ENCODE measurements at places on chromosomes 7 and 10. TPM values are rescaled to one million over a fixed set of nuclear protein-coding genes. Genes with fewer than 3 reads are reported as not detected.

- no peaks in the 10 kb centered on the region for H3K27me3 ChIP-seq
- no peak overlapping the region for H3K4me3 ChIP-seq
- DNase-seq = no peak
- H3K27ac ChIP-seq = no peak overlapping the region
- H3K4me1 ChIP-seq = no peaks in the 10 kb centered on the region
Measured at GRCh38 chr7:151379534-151380198, 30.2 kb downstream of the WDR86 start.

DNA sequence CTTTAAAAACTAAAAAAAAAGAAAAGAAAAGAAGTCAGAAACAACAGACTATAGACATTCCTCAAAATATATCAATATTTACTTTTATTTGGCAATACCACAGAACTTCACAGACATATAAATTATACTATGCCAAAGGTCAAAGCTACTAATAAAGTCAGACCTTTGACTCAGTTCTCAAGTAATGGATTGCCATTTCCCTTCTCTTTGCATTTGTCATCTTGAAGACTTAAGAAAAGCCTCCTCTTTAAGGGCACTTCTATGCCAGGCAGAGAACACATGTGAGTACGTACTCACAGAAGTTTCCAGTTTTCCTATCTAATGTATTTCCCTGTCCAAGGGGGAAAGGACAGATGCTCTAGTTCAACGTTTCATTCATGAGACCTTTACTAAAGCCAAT is 37.6 kb downstream of the TNPO3 start:
- H3K36me3 ChIP-seq = no peaks in the 10 kb centered on the region
- H3K27ac ChIP-seq = no peak overlapping the region
- H3K4me1 ChIP-seq = no peaks in the 10 kb centered on the region
- no peaks in the 10 kb centered on the region for H3K27me3 ChIP-seq
- no peak for DNase-seq
- H3K4me3 ChIP-seq = no peak overlapping the region

DNA sequence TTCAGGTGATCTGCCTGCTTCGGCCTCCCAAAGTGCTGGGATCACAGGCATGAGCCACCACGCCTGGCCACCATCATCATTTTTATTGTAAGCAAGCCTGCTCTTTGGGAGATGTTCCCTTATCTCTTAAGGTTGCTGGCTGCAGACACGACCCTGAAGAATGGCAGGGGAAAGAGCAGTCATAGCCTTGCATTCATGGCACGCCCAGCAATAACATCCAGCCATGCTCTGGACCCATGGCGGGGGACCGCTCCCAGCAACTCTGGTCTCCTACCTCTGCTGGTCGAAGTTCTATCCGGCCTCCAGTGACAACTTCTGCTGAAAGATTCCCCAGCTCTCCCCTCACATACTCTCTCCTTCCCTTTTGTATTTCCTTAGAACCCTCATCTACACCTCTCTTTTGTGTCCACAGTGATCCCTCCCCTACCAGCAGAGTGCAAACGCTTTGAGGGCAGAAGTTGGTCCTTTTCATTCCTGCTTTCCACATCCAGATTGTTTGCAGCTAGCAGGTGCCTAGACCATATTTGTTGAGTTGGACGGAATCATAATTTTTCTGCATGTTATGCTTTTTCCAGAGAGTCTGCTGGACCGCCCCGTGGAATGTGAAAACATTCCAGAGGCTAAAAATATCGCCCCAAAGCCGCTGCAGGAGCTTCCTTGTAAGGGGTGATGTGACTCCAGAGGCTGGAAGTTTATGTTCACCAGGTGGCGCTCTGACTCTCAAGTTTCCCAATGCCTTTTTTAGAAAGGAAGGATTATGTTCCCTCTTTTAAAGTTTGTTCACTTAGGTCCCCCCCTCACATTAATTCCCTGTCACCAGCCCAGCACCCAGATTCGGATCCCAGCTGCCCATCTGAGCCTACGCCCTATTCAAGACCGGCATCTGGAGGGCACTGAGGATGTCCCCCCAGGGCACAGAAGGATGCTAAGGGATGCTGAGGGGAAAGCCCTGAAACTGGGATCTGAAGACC is 4.3 kb upstream of the MARVELD1 start:
- no peaks in the 10 kb centered on the region for H3K36me3 ChIP-seq
- no peaks in the 10 kb centered on the region for H3K27me3 ChIP-seq
- H3K27ac ChIP-seq = peak overlapping the region; percentile 80

DNA sequence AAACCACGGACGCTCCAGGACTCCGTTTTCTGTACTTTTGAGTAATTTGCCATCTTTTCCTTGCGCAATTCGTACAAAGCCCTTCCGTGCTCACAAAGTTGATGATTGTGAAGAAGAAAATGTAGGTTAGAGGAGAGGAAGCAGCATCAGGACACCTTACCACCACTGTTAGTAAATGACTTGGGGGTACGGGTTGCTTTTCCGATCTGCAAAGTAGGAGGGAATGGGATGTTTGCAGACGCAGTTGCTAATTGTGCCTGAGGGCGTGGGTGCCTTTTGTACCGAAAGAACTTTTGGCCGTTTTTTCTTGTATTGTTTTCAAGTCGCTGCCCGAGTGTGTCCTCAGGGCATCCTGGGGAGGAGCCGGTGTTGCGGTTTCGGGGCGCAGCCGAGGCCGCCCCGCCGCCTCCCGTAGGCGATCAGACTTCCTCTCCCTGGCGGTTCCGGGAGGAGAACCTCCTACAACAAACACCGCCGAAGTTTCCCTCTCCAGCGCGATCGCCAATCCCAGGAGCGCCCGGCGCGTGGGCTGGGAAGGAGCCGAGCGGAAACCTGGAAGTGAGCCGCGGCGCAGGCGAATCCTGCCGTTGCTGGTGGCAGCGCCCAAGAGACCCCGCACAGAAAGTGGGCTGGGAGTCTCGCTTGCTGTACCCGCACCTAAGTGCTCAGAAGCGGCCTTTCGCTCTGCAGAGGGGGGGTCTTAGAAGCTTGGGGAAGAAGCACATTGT is 1.0 kb downstream of the PRR15 start:
- H3K4me3 ChIP-seq = peak overlapping the region; percentile 54
- H3K36me3 ChIP-seq = no peaks in the 10 kb centered on the region
- H3K27ac ChIP-seq = peak overlapping the region; percentile 42
- peak; percentile 61 for DNase-seq
- H3K27me3 ChIP-seq = no peaks in the 10 kb centered on the region
- H3K4me1 ChIP-seq = no peaks in the 10 kb centered on the region

DNA sequence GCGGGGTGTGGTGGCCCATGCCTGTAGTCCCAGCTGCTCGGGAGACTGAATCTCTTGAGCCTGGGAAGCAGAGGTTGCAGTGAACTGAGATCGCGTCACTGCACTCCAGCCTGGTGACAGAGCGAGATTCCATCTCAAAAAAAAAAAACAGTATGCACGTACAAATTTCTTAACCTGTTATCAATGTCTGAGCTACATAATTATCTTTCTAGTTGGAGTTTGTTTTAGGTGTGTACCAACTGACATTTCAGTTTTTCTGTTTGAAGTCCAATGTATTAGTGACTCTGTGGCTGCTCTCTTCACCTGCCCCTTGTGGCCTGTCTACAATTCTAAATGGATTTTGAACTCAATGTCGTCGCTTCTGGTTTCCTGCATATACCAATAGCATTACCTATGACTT is 40.3 kb downstream of the CD36 start:
- no peak overlapping the region for H3K27ac ChIP-seq
- DNase-seq = no peak
- no peaks in the 10 kb centered on the region for H3K4me1 ChIP-seq
- H3K4me3 ChIP-seq = no peak overlapping the region

DNA sequence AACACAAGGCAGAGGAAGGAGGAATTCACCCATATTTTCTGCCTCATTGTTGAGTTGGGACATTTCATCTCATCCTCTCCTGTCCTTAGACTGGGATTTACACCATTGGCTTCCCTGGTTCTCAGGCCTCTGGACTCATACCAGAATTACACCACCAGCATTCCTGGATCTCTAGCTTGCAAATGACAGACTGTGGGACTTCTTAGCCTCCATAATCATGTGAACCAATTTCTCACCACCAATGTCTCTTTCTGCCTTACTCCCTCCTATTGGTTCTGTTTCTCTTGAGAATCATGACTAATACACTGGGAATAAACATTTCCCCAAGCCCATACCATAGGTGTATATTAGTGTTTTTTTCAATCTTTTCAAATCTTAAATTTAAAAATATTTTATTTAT is 2.9 kb upstream of the ZNF33A start:
- no peak for DNase-seq
- no peaks in the 10 kb centered on the region for H3K36me3 ChIP-seq
- no peaks in the 10 kb centered on the region for H3K4me1 ChIP-seq

DNA sequence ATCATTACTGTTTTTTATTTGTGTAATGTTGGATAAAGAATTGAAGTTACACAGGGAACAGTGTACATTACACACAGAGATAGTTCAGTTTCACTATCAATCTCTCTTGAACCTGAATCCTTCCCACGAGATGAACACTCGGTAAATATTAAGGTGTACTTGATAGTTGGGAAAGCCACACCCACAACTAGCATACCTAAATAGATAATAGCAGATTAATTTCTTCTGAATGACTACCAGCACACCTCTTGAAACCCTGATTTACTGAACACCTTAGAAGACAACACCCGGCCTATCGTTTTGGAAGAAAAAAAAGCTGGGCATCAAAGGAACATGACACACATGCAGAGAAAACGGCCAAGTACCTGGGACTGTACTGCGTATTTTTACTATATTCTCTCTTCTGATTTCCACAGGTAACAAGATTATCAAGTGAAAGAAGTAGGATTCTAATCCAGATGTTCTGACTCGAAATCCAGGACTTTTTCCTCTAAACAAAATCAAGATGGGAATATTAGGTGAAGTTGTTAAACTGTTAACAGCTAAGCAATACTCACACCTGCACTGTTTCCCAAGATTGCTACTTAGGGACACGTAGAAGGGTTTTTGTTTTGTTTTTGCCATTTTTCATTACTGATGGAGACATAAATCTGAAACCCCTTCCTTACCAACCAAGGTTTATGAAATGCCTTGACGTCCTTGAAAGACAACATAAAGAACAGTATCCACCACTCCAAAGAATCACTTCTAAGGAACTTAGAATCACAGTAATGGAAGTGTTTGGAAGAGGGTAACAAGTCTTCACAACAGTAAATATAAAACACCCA is 1.0 kb downstream of the CCDC186 start:
- H3K27me3 ChIP-seq = no peaks in the 10 kb centered on the region
- peak overlapping the region; percentile 92 for H3K27ac ChIP-seq
- peak overlapping the region; percentile 98 for H3K4me3 ChIP-seq
- no peaks in the 10 kb centered on the region for H3K36me3 ChIP-seq
- H3K4me1 ChIP-seq = no peaks in the 10 kb centered on the region
- DNase-seq = no peak

GRCh38 chr10:69087590-69088470 is at the start of gene SRGN:
Gene SRGN, plus strand, starts transcription at chr10:69088103. Its CDS starts 55 bp downstream, at chr10:69088158.
- peak within 1 kb of the TSS; percentile 13 for H3K4me3 ChIP-seq
- H3K27me3 ChIP-seq = no peaks in the 10 kb centered on the region
- DNase-seq = peak; percentile 87
- no peaks in the 10 kb centered on the region for H3K4me1 ChIP-seq
- no peaks in the 10 kb centered on the region for H3K36me3 ChIP-seq

- no peaks in the 10 kb centered on the region for H3K27me3 ChIP-seq
- no peak overlapping the region for H3K4me3 ChIP-seq
- DNase-seq = no peak
- H3K4me1 ChIP-seq = no peaks in the 10 kb centered on the region
- no peak overlapping the region for H3K27ac ChIP-seq
Measured at GRCh38 chr7:143512488-143513340, 35.0 kb downstream of the TAS2R41 start.

DNA sequence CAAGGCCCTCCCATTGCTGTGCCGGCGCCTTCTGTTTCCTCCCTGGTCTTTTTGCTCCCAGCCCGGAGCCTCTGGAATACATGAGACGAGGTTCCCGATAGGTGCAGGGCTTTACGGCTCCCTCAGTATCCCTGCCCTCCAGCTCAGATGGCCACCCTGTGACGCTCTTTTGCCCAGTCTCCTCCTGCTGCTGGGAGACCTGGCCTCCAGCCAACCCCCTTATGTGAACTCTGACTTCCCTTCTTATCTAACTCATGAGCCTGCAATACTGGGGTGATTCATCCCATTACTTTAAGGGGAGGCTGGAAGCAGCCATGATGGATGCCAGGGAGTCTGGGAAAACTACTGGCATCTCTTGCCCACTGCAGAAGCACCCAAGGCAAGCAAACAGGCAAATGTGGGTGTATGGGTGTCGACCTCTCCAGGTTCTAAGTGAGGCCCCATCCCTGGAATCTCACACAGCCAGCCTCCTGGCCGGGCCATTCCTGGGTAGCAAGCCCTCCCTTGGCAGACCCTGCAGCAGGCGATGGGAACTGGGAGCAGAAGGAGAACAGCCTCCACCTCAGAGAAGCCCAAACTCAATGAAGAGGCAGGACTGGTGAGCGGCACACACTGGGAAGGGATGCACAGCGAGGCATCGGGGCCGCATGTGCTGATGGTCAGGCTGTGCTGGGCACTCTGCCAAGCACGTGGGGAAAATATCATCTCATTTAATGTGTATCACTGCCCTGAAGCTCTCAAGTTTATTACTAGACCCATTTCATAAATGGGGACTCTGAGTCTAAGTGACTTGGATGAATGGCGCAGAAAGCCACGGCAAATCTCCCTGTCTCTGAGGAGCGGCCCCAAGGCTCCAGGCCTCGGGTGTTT is 97.5 kb downstream of the FAM53B start:
- no peaks in the 10 kb centered on the region for H3K36me3 ChIP-seq
- H3K4me3 ChIP-seq = no peak overlapping the region

GRCh38 chr10:81031774-81032173 is 494.1 kb downstream of the SH2D4B start:
- H3K4me1 ChIP-seq = no peaks in the 10 kb centered on the region
- no peak overlapping the region for H3K4me3 ChIP-seq
- no peaks in the 10 kb centered on the region for H3K27me3 ChIP-seq
- H3K36me3 ChIP-seq = no peaks in the 10 kb centered on the region
- DNase-seq = no peak

DNA sequence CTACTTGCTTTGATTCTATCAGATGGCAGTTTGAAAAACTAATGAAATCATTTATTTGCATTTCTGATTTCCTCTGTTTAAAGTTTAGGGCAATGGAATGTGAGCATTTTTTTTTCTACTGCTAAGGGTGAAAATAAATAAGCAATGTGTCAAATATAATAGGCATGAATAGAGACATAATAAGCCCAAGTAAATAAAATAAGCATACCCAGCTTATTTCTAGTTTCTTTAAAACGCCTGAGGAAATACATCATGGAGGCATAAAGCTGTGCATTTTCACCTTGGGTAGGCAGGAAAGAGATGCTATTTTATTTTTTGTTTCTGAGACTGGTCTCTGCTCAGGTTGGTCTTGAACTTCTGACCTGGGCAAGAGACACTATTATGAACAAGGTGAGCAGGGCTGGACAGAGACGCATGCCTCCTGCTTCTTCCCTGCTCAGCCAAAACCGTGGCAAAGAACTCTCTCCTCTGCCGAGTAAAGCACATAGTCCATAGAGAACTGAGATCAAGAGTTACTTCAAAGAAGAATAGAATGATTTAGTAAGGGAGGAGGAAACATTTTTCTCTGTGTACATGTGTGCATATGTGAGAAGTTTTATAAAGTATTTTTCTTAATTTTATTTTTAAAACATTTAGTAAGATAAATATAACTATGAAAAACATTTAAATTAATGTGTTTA is 138.1 kb downstream of the GNAI1 start:
- H3K27me3 ChIP-seq = no peaks in the 10 kb centered on the region
- H3K4me3 ChIP-seq = no peak overlapping the region
- DNase-seq = no peak
- H3K4me1 ChIP-seq = no peaks in the 10 kb centered on the region
- no peak overlapping the region for H3K27ac ChIP-seq
- H3K36me3 ChIP-seq = no peaks in the 10 kb centered on the region

The MNX1 gene
- not detected for total RNA-seq

The TSC22D4 gene
- total RNA-seq = 17.6 TPM

The SRRM3 gene
- 15.9 TPM for total RNA-seq

The CALML3 gene
- not detected for total RNA-seq

The SLC18A3 gene
- total RNA-seq = not detected

The ZNF273 gene
- 1.5 TPM for total RNA-seq
